Activated CD4-positive, alpha-beta T cell treated with anti-CD3 and anti-CD28 coated beads, Interleukin-2, amount 50 U/mL, for 48 hours (primary cell): ENCODE measurements at places on chromosomes 4 and X.

GRCh38 chr4:149279331-149279730, 536.3 kb downstream of the IQCM start:
- DNase-seq = no peak

DNA sequence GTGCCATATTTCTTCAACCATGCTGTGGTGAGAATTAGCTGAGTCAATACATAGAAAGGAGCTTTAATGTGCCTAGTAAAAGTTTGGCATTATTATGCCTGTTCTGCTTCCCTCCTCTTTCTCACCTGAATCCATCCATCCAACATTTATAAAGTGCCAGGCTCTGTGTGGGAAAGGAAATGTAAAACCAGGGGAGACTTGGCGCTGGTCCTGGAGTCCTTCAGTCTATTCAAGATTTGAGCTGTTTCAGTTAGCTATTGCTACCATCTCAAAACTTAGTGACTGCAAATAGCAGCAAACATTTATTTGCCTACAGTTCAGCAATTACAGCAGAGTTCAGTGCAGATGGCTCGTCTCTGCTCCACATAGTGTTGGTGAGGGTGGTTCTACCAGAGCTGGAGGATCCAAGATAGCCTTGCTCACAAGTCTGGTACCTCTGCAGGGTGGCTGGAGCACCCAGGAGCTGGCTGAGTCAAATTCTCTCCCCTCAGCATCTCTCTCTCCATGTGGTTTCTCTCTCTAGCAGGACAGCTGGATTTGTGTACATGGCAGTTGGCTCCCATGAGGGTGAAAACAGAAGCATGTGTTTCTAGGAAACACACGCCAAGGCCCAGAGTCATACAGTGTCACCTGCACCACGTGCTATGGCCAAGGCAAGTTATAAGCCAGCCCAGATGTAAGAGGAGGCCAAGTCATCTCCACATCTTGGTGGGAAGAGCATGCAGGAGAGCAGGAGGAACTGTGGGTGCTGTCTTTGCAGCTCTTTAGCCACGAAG, 77.3 kb downstream of the FHDC1 start:
- DNase-seq = no peak

DNA sequence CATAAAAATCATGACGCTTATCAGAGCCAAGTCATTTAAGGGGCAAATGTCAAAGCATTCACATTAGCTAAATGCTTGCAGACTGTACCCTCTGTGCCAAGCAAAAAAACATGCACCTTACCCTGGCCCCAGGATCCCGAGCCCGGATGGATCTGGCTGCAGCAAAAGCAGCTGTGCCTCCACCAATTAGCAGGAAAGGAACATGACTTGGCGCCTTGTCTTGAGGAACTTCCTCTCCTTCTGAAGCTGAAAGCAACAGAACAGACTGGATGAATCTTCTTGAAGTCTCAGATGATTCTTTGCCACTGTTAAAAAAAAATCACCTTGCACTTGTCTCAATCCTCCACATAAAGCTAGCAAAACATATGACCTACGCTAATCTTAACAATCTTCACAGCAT, 18.0 kb downstream of the AIFM1 start:
- no peak for DNase-seq

DNA sequence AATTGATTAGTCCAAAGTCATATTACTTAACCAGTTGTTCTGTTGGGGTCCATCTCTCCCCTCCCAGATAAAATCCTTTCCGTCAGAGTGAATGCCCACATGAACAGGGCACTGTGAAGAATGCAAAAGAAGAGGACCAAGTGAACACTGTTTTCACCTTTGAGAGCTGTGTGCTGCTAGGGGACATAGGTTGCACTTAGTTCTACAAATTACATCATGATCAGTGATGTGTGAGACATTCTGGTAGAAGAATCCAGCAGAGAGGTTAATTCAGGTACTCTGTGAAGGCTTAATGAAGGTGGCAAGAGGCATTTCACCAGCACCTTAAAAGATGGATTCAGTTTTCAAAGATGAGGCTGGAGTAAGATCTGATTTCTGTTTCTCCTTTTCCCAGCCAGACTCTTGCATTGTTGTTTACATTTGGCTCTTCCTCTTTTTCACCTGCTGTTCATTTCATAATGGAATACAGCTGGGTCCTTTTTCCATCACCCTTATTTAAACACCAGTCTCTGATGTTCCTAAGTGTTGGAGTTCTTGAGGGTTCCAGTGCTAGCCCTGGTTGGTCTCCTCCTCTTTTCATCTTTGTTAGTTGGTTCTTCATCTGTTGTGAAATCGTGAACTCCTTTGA, 10.9 kb downstream of the GAB1 start:
- DNase-seq = no peak

DNA sequence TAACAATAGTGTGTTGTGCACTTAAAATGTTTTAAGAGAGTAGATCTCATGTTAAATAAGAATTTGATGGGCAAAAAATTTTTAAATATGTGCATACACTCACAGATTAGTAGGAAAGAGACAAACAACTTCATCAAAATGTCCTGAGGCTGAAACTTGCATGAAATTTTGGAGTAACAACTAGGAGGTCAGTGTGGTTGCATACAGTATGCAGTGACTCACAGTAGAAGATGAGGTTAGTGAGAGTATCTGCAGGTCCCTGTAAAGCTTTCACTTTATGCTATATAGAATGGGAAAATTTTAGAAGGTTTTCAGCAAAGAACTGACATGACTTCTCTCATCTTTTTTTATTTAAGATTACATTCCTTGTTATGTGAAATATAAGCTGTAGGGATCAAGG, 453.1 kb upstream of the KLHL4 start:
- no peak for DNase-seq

- no peak for DNase-seq
Measured at GRCh38 chrX:66625525-66625924, 13.4 kb downstream of the EDA2R start.

- DNase-seq = no peak
Measured at GRCh38 chrX:124117325-124117724, 155.8 kb downstream of the STAG2 start.

- DNase-seq = no peak
Measured at GRCh38 chr4:8703857-8704495, 111.4 kb downstream of the CPZ start.

- DNase-seq = no peak
Measured at GRCh38 chrX:39018541-39018940, 217.3 kb downstream of the MID1IP1 start.

GRCh38 chr4:27318740-27319139, 458.1 kb downstream of the STIM2 start:
- DNase-seq = peak; percentile 32

DNA sequence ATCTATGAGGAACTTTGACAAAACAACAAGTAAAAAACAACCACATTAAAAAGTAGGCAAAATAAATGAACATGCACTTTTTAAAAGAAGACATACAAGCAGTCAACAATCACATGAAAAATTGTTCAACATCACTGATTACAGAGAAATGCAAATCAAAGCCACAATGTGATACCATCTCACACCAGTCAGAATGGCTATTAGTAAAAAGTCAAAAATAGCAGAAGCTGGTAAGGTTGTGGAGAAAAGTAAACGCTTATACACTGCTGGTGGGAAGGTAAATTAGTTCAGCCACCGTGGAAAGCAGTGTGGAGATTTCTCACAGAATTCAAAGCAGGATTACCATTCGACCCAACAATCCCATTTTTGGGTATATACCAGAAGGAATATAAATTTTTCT, 17.0 kb upstream of the LNX1 start:
- DNase-seq = no peak

DNA sequence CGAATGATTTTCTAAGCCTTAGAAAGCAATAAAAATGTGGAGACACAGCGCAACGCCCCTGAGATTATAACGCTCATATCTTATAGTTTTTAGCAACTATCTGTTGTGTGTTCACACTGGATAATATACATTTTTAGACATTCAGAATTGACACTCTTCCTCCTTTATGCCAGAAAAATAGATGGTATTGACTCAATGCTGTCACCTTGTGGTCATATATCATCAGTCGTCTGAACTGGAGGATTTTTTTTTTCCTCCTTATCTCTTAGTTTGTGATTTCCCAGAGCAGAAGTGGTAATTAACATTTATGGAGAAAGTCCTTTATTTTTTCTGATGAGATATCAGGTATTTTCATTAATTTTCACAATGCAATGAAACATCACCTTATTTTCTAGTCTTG, 759.6 kb downstream of the RAB28 start:
- DNase-seq = no peak

DNA sequence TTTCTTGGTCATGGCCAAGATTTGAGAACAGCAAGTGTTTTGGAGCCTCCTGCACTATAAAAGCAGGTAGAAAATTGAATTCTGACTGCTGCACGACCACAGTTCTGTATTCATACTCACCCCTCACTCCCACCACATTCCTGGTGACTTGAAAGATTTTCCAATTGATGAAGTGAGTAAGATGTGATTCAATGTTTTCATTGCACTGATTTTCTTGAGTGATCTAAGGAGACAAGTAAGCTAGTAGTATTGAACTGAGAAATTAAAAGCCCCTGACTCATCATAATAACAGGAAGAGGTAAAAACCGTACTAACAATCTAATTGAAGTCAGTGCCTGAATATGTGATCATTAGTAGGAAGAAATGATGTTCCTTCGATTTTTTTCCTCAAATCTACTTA, 6.1 kb upstream of the SEC24D start:
- DNase-seq = no peak

DNA sequence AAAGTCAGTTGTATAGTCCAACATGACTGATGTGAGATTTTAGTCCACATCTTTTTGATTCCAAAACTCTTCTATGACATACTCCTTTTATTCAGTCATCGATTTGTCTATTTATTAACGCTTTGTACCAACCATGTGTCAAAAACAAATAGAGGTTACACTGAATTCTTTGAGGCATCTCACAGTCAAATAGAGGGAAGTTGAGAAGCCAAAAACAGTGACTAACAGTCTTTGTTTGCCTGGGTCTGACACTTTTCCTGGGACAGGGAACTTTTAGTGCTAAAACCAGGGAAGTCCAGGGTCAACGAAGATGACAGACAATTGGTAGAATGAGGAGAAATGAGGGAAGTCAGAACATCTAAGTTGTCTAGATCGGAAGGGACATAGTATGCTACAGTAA, 169.9 kb upstream of the HS3ST1 start:
- DNase-seq = no peak

- DNase-seq = peak; percentile 8
Measured at GRCh38 chrX:18353931-18354368, 538 bp downstream of the SCML2 start.

DNA sequence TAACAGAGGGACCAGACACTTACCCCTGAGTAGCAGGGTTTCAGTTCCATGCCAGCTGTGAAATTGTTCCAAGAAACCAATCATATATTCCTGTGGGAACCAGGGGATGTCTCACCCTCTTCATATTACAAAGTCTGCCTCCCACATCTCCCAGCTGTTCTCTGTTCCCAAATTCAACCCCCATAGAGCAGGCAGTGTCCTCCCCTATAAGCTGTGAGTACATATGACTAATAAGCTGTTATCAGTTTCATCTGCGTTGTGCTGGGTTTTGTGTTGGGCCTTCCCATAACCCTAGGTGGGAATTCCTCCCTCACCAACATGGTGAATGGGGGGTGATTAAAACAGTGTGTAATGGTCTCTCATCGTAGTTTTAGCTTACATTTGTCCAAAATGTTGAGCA, 41.0 kb downstream of the CEP44 start:
- DNase-seq = no peak

DNA sequence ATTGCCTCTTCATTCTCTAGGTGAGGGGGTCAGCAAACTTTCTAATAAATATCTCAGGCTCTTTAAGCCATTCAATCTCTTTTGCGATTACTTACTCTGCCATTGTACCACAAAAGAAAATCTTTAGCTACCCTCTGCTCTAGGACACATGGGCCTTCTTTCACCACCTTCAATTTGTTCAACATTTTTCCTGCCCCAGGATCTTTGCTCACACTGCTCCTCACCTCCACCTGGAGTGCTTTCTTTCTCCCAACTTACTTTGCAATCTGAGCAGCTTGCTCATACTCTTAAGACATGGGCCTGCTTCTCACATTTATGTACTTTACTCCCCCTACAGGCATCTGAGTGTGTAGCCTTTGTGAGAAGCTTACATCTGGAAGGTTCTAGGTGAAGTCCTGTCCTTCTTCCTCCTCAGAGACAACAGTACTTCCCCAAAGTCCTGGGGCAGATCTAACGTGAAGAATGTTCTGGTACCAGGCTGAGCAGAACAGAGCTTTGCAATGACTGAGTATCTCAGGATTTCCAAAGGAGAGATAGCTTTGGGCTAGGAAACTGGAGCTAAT, 55.0 kb upstream of the PRDM5 start:
- peak; percentile 7 for DNase-seq

DNA sequence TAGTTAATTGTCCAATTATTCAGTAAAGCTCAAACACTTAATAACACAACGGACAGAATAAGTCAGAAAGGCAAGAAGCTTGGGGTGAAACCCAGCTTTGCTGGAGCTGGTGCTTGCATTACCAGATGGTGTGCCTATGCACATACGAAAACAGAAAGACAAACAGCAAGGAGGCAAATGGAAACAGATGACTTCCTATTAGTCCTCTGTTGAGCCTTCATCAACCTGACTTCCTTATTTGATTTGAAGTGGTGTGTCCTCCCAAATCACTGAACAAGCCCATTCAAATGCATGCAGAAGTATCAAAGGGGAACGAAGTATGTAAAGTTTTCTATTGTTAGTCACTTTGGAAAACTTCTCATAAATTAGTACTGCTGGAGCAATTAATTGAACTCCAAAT, 166.2 kb downstream of the ATP10D start:
- DNase-seq = no peak

GRCh38 chr4:12382567-12382966, 953.9 kb upstream of the HS3ST1 start:
- no peak for DNase-seq

DNA sequence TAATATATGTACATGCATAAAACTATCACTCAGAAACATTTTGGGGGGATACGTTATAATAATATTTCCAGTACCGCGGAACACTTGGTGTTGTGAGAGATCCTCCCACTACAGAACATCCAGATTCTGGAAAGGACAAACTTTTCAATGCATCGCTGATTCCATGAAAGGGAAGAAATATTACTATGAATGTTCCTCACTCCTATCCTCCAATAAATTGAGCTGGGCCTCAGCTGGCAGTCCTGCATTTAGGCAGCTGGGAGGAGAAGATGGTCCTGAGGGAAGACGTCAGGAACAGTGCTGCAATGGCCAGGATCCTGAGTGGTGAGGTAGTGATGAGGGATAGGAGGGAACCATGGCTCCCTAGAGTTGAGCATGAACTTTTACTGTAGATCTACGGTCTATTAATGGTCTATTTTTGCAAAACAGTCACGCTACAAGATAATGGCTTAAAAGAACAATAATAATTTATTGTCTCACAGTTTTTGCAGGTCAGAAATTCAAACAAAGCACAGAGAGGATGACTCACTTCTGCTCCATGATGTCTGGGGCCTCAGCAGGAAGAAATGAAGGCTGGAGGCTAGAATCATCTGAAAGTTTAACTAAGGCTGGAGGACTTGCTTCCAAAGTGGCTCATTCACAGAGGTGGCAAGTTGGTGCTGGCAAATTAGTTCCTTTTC, 538.1 kb downstream of the STIM2 start:
- DNase-seq = no peak

- DNase-seq = no peak
Measured at GRCh38 chr4:123936621-123937043, 540.0 kb downstream of the SPRY1 start.
